ENCODE measurements at places on chromosomes 6 and 20.

- no peak for DNase-seq
Measured at GRCh38 chr20:25129428-25129827, 47.5 kb upstream of the VSX1 start.

- DNase-seq = peak; percentile 29
Measured at GRCh38 chr6:159174263-159174969, 5.2 kb downstream of the FNDC1 start.

GRCh38 chr6:167472880-167473279, 148.0 kb downstream of the TTLL2 start:
- DNase-seq = no peak

DNA sequence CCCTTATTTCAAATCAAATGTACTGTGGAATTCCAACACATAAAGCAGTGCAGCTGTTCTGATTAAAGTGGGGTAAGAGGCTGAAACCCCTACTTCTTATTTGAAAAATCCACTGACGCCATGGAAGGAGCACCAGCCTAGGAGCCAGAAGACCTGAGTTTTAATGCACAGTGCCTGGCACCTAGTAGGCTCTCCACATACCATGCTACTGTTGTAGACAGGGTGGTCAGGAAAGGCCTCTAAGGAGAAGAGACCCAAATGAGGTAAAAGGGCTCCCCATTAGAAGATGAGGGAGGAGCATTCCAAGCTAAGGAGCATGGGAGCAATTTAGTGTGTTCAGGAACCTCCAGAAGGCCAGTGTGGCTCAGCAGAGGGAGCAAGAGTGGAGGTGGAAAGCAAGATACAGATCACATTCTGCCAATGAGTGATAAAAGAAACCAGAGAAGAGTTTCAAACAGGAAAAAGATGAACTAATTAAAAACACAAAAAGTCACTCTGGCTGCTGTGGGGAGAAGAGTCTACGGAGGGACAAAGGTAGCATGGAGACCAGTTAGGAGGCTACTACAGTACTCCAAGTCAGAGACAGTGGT, 11.8 kb upstream of the ZNF76 start:
- DNase-seq = no peak

- DNase-seq = no peak
Measured at GRCh38 chr6:73738367-73739028, 42.5 kb downstream of the CD109 start.

- DNase-seq = no peak
Measured at GRCh38 chr20:24979036-24979960, 13.3 kb downstream of the APMAP start.

GRCh38 chr20:4445784-4446183, 275.9 kb upstream of the PRND start:
- no peak for DNase-seq
